ENCODE measurements at places on chromosomes 6 and 20.

- no peak overlapping the region for H3K4me3 ChIP-seq
- no peaks in the 10 kb centered on the region for H3K27me3 ChIP-seq
- no peaks in the 10 kb centered on the region for H3K4me1 ChIP-seq
- no peak for DNase-seq
- H3K36me3 ChIP-seq, result no peaks in the 10 kb centered on the region
- H3K27ac ChIP-seq, result no peak overlapping the region
These were observed 1189.1 kb downstream of the GRIK2 start for GRCh38 chr6:102582569-102582968.

DNA sequence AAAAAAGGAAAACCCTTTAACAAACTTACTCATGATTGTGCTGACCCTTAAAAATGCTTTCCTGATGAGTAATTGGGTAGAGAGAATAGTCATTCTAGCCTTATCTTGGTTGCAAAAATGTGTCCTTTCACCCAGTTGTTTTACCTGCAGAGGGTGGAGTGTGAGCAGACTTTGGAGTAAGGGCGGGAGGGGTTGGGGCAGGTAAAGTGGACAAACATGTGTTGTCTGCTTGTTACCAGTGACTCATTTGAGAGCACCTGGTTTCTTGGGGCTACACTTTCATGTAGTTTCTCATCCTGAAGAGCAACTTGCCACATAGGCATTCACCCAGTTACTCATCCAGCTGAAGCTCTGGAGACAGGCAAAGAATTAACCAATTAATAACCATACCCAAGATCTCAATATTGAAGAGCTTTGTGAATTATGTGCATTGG is 121.1 kb downstream of the TNFRSF21 start:
- DNase-seq, result peak; percentile 71
- H3K27me3 ChIP-seq, result no peaks in the 10 kb centered on the region
- H3K4me3 ChIP-seq, result 0 out of 2 replicates have a peak overlapping the region, but pooled peaks have one; percentile 2

DNA sequence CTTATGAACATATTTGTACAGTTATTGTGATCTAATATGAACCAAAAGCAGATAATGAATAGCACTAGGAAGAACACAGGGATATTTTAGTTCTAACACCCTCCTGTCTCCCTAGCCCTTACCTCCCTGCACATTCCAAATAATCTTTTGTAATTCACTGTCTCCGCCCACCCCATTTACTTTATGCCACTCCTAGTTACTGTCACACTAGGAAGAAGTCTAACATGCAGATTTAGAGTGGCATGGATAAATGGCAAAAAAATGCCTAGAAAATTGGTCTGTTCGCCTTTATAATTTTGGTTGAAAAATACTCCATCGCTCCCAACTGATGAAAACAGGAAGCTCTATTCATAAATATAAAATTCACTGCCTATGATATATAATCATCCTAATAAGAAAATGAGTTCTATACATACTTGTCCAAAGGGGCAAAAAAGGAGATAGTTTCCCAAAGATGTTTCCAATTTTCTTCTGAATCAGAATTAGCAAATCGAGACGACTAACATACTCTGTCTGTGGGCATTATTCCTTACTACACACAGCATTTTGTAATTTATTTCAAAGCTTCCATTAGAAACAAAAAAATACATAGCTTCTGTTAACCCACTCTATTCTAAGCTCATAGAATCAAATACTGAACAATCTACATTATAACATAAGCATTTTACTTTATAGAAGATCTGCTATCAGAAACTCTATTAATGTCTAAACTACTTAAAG is 1.3 kb upstream of the RUNX2 start:
- DNase-seq, result no peak
- H3K4me3 ChIP-seq, result no peak overlapping the region
- no peaks in the 10 kb centered on the region for H3K36me3 ChIP-seq
- no peaks in the 10 kb centered on the region for H3K4me1 ChIP-seq

DNA sequence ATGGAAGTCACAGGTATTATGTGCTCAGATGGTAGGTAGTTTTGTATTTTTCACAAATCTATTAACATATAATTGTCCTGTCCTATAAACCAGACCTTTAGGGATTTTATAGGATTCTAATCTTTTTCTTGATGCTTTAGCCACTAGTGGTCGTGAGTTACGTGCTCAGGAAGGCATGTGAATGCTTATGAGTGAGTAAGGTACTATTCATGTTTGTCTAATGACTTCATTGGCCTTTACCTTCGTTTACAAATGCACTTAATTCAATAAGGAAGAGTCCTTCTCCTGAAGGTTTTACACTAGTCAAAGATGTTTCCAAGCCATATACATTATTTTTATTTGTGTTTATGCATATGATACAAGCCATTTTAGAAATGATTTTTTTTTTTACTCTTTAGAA is 23.0 kb downstream of the PACRG start:
- H3K27ac ChIP-seq, result no peak overlapping the region
- H3K4me1 ChIP-seq, result no peaks in the 10 kb centered on the region
- peak; percentile 52 for DNase-seq

GRCh38 chr6:93789532-93789931 is 370.2 kb upstream of the EPHA7 start:
- no peak overlapping the region for H3K27ac ChIP-seq
- H3K27me3 ChIP-seq, result no peaks in the 10 kb centered on the region
- no peaks in the 10 kb centered on the region for H3K36me3 ChIP-seq

- no peak overlapping the region for H3K27ac ChIP-seq
- H3K27me3 ChIP-seq, result 0 out of 2 replicates have a peak, but pooled peaks cover 8% of the 10 kb centered on the region
- H3K36me3 ChIP-seq, result no peaks in the 10 kb centered on the region
- no peak overlapping the region for H3K4me3 ChIP-seq
- no peaks in the 10 kb centered on the region for H3K4me1 ChIP-seq
These were observed 184.4 kb downstream of the EYA2 start for GRCh38 chr20:47079047-47079446.

GRCh38 chr20:44143936-44144335 is 43.1 kb downstream of the JPH2 start:
- no peak overlapping the region for H3K27ac ChIP-seq
- DNase-seq, result no peak
- H3K4me1 ChIP-seq, result no peaks in the 10 kb centered on the region
- no peak overlapping the region for H3K4me3 ChIP-seq

- H3K27me3 ChIP-seq, result peaks cover 58% of the 10 kb centered on the region
- no peak overlapping the region for H3K4me3 ChIP-seq
- no peak overlapping the region for H3K27ac ChIP-seq
These were observed 39.4 kb downstream of the SCML4 start for GRCh38 chr6:107784669-107785068.

DNA sequence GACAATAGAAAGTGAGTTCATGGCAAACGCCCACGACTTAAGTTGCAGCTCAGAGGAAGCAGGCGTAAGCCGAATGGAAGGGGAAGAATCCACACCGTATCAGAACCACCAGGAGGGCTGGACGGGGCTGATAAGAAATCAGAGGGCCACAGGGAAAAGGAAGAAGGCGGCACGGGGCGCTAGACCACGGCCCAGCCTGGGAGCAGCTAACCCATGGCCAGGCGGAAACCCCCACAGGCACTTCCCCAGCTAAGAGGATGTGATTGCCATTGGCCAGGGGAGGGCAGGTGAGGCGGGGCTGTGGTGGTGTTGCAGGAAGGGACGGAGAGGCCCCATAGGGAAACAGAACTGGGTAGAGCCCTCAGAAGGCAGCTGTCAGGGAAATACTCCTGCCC is 174.0 kb upstream of the AFDN start:
- DNase-seq, result no peak
- peaks cover 29% of the 10 kb centered on the region for H3K27me3 ChIP-seq

DNA sequence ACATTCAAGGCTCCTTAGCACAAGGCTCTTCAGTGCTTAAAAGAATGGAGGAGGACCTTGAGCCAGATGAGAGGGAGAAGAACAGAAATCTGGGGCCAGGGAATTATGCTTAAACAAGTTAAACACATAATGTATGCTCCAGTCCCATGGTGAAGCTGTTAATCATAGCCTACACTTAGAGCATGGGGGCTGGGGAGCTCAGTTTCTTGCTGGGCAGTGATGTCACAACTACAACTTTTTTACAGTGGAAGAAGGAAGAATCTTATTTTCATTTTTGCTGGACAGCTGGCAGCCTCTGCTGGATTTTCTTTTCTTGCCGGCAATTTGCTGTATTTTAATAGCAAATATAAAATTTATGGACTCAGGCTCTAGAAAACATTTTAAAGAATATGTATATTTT is 432.5 kb downstream of the CD109 start:
- no peaks in the 10 kb centered on the region for H3K27me3 ChIP-seq
- no peak overlapping the region for H3K27ac ChIP-seq
- DNase-seq, result no peak

- DNase-seq, result peak; percentile 74
- H3K4me1 ChIP-seq, result peaks cover 36% of the 10 kb centered on the region
- H3K27ac ChIP-seq, result no peak overlapping the region
- peak overlapping the region; percentile 42 for H3K4me3 ChIP-seq
These were observed 55.4 kb downstream of the RIPOR3 start for GRCh38 chr20:50635676-50636600.

DNA sequence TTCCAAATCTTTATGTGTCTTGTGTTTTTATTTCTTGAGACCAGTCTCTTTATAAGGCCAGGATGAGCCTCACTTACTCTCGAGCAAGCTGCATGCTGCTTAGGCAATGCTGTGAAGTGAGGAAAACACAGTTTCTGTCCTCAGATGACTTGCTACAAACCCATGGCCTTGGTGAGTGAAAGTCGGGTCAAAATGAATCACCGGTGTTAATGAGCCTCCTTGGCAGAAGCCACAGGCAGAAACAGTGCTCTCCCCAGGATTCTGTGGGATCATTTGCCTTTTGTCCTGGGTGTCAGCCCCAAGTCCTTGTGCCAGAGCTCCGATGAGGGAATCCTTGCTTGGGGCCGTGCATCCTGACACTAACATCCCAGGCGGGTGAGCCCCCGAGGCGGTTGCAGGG is 482.5 kb downstream of the QKI start:
- H3K27ac ChIP-seq, result no peak overlapping the region
- H3K4me3 ChIP-seq, result no peak overlapping the region
- no peaks in the 10 kb centered on the region for H3K4me1 ChIP-seq
